CD4-positive, alpha-beta T cell treated with Interleukin-6 for 4 hours (primary cell): ENCODE measurements at places on chromosomes 12 and 14.
A peak's percentile ranks its signal among the peaks of the same experiment; 100 is the strongest.

DNA sequence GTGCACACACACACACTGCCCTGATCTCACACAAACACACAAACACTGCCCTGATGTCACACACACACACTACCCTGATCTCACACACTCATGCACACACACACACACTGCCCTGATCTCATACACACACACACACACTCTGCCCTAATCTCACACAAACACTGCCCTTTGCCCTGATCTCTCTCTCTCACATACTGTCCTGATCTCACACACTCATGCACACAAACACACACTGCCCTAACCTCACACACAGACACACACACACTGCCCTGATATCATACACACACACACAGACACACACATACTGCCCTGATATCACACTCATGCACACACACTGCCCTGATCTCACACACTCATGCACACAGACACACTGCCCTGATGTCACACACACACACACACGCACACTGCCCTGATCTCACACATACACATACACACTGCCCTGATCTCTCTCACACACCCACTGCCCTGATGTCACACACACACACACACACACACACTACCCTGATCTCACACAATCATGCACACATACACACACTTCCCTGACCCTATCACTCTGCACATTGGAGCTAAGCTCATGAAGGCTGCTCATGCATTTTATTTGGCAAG lies 97.6 kb upstream of the DIO3 start:
- no peak for DNase-seq

DNA sequence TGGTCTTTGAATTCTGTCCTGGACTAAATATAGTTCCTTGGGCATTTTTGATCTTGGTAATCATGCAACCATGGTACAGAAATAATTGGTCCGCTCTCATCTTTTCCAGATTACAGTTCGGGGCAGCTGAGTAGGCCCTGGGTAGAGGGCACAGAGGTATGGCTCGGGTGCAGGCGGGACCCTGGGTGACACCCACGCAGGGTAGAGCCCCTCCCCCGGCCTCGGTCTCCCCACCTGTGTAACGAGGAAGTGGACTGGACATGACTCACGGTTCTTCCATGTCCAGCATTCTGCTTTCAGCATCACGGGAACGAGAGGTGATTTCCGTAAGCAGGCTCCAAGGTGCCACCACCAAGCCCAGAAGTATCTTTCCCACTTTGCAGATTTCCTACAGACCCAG lies 91.0 kb upstream of the DIO3 start:
- DNase-seq = no peak

- DNase-seq = no peak
Measured at GRCh38 chr12:114954511-114955055, 270.6 kb upstream of the TBX3 start.

DNA sequence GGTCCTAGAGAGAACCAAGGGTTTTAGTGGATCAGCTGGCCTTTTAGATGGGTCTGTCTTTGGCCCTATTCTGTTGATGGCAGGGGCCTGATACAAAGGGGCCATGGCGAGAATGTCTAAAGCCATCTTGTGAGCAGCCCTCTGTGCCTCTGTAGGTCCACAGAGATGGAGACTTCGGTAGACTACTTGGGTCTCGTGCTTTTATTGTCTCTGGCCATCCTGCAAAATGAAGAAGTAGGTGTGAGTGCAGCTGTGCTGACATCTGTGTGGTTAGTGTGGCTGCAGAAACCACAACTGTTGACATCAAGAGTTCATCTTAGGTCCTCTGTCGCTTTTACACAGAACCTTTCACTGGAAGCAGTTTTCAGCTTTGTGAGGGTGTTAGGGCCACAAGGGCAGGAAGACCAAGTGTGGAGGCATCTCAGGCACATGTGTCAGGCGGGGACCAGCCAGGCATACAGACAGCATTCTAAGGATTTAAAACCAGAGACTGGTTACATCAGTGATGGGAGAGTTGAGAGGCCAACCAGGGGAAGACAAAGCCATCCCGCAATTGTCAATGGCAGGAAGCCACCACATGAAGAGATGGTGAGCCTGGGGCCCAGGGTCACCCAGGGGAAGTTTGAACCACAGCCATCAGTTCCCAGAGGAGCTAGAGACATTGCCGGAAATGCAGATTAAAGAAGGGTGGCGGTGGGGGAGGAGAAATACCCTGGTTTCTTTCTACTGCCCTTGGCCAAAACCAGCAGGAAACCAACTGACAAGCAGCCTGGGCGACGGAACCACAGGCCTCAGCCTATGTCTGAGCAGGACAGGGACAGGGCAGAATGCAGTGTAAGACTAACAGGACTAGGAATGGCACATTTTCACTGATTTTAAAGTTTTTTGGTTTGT lies 13.0 kb upstream of the TPCN1 start:
- peak; percentile 49 for DNase-seq

GRCh38 chr14:51072976-51073375 lies 21.9 kb downstream of the TRIM9 start:
- DNase-seq = no peak

DNA sequence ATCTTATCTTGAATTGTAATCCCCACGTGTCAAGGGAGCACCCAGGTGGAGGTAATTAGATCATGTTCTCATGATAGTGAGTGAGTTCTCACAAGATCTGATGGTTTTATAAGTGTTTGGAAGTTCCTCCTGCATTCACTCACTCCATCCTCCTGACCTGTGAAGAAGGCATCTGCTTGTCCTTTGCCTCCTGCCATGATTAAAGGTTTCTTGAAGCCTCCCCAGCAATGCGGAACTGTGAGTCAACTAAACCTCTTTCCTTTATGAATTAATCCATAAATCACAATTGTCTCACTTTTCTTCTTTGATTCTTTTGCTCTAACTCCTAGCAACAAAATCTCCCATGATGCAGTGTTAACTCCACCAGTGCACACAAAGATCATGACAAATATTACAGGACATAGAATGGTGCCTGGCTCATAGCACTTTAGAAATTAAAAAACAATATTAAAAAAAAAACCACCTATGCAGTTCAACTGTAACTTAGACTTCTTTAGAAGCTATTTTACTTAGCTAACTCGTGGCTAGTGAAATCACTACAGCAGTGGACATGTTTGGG lies 37.6 kb upstream of the MGAT4C start:
- DNase-seq = no peak

DNA sequence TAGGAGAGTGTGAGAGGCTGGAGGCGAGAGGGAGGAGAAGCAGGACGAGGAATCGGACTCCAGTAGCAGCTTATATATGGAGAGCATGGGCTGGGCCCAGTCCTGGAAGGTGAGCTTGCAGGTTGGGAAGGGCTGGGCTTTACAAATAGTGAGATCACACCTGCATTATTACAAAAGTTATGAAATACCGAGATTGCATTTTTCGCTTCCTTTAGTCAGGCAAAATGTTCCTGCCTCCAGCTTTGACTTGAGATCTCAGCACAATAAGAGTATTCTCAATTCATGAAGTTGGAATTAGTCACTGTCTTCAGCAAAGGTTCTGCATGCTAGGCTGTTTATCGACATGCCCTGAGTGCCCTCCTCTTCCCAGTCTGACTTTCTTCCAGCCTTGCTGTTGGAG lies at the start of gene KRT6B:
Gene KRT6B, minus strand, starts transcription at position 46 of the 400 bp plus-strand sequence. CDS start 68 bp downstream, outside the sequence.
- DNase-seq = no peak

DNA sequence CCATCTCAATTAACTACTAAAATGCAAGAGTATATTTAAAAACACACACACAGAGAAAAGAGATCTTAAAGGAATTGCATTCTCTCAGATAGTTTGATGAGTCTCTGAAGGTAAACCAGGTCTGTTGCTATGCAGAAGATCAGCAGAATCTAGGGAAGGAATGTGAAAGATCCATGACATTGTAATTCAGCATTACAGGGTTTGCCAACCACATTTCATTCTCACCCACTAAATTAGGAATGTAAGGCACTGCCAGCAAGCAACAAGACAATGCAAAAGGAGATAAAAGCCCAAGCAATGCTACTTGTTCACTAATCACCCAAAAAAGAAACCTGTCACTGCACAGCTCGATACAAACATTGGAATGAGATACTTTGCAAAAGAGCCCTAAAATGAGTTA lies 106.3 kb downstream of the LRIG3 start:
- no peak for DNase-seq

GRCh38 chr12:55712700-55713415 lies 3.0 kb upstream of the BLOC1S1 start:
- DNase-seq = no peak

GRCh38 chr14:55052269-55052930 lies 953 bp downstream of the MAPK1IP1L start:
- DNase-seq = no peak

GRCh38 chr12:49537231-49537751 lies 1.5 kb upstream of the KCNH3 start:
- no peak for DNase-seq

DNA sequence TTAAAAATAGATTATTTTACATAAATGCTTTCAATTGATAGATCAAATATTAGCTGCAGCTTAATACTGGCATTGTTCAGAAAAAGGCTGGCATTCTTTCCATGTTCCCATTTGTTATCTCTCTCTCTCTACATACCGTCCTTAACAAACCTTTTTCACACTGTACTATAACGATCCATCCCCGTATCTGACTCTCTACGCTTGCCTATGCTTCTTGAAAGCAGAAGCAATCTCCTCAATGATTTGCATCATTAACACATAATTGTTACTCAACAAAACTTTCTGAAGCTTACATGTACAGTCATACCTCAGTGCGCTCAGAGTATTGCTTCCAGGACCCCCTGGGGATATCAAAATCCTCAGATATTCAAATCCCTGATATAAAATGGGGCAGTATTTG lies 89.7 kb downstream of the TMTC1 start:
- no peak for DNase-seq

DNA sequence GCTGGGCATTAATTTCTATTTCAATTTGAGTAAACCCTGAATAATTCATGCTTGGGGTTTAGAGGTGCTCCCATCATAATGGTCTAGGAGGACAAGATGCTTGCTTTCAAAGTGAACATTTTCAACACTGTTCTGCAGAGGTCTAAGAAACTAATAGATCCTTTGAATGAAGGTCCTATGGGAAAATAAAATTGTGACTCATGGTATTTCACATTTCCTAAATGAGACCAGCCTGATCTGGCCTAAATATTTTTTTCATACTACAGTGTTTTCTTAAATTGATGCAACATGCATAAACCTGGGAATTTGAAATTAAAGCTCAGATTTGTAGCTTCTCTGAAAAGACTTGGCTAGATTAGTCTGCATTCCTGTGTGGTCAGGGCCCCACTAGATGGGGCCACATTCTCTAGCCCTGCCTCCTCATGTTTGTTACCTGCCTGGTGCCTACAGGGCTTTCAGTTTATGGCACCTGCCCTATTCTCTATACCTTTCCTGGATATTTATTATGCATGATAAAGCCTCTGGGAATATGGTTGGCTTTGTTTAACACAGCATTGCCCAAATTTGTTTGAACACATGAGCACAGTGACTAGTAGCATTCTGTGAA lies 112.7 kb downstream of the METTL25 start:
- no peak for DNase-seq

DNA sequence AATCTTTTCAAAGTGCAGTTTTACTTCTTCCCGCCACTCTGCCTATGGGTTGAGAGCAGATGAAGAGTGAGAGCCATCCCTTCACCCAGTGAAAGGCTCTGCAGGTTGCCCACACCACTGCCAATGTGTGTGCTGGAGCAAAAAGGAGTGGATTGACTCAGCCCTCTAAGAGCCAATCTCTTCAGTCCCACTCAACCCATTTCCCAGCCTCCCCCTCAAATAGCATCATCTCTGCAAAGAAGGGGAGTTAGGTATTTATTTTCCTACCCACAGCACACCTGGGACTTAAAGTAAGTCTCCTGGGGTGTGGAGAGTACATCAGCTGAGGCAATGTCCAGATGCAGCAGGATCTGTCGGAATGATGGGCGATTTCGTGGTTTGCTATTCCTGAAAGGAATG lies 15.3 kb downstream of the MAP3K12 start:
- DNase-seq = no peak

DNA sequence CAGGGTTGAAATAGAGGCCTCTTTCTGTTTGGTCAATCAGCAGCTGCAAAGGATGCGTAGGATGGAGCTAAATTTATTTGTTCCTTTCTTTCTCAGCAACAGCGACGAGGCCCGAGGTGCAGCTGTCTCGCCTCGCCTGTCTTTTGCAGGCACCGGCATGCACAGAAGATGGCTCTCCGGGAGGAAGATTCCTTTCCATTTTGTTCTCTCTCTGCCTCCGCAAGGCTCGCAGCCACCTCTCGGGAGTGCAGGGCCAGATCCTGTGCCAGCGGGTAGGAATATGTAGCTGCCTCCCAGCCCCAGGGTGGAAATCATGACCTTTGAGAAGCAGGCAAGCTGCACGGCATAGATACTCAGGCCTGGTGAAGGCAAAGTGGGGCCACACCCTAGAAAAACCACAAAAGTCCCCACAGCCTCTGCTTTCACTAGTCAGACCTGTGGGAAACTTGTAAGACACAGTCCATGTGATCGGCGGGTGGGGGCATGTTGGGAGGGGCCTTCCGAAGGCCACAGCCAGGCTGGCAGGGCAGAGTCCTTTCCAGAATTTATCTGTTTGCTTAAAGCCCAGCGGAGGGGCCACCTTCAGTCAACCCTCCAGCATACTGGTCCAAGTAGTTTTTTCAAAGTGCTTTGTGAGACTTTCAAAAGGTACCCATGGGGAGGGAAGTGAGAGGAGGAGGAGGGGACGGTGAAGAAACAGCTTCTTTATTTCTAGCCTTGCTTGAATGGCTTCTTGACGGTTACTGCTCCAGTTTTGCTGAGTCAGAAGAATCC lies at the start of gene MAP1LC3B2:
Gene MAP1LC3B2, plus strand, starts transcription at position 220 of the 774 bp plus-strand sequence. CDS start 16,562 bp downstream, outside the sequence.
- DNase-seq = peak; percentile 80

- DNase-seq = no peak
Measured at GRCh38 chr14:104232070-104232484, 93.7 kb downstream of the KIF26A start.

- no peak for DNase-seq
Measured at GRCh38 chr14:91012045-91012444, 48.4 kb downstream of the RPS6KA5 start.

DNA sequence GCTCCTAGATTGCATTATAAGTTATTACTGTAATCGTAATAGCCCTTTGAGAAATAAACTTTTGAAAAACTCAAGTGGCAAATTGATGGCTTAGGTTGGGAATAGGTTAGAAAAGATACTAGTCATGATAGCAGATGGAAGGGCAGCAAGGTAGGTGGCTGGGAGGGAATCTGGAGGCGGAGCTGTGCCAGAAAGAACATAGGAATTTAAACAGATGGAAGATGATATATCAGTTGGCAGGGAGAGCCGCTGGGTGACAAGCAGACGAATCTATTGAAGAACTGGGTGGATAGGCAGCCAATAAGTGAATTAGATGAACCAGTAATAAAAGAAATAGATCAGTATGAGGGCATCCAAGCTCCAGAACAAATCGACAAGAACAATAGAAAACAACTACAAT lies 142.1 kb downstream of the CNTN1 start:
- DNase-seq = no peak

GRCh38 chr14:61925043-61925442 lies 162.8 kb downstream of the SNAPC1 start:
- DNase-seq = peak; percentile 8

GRCh38 chr12:46858368-46858767 lies 32.6 kb upstream of the SLC38A4 start:
- no peak for DNase-seq

GRCh38 chr12:103241184-103241583 lies 254.6 kb downstream of the C12orf42 start:
- no peak for DNase-seq

GRCh38 chr14:22854963-22855724 lies 16.4 kb upstream of the LRP10 start:
- DNase-seq = no peak
